Activated T-helper 1 cell treated with anti-CD3 and anti-CD28 coated beads, Interleukin-12 subunit alpha, Interleukin-12 subunit beta, Interleukin-2, Interleukin-4 antibody, amounts not matched to agents 30 ng/mL and 10 ng/mL and 1 ng/mL, durations not matched to agents 14 hours and 24 hours and 36 hours (primary cell): ENCODE measurements at places on chromosomes 2 and 18. TPM values are rescaled to one million over a fixed set of nuclear protein-coding genes. Genes with fewer than 3 reads are reported as not detected.

DSG2 gene
- 0.18 and 0.42 TPM in 2 replicates for total RNA-seq

CYBRD1 gene
- 4.1 and 4.2 TPM in 2 replicates for total RNA-seq

KIAA2012 gene
- total RNA-seq = not detected in 2 replicates

XDH gene
- total RNA-seq = not detected in 2 replicates

CTDP1 gene
- total RNA-seq = 45.9 and 47.2 TPM in 2 replicates

IL1R2 gene
- 1.1 and 1.3 TPM in 2 replicates for total RNA-seq

SOCS6 gene
- 3.7 and 3.9 TPM in 2 replicates for total RNA-seq

ANKAR gene
- total RNA-seq = 4.2 and 5.8 TPM in 2 replicates

TGFA gene
- total RNA-seq = not detected in 2 replicates

GPR39 gene
- total RNA-seq = not detected in 2 replicates

TPO gene
- not detected in 2 replicates for total RNA-seq

MC4R gene
- total RNA-seq = not detected in 2 replicates

XIRP2 gene
- not detected in 2 replicates for total RNA-seq

ITM2C gene
- total RNA-seq = 4.2 and 5.2 TPM in 2 replicates

HOXD9 gene
- total RNA-seq = not detected in 2 replicates

LAPTM4A gene
- 25.5 and 29.1 TPM in 2 replicates for total RNA-seq

ASPRV1 gene
- 0.44 and 0.91 TPM in 2 replicates for total RNA-seq

CRYBA2 gene
- 0.36 TPM in 1 of 2 replicates, not detected in the other for total RNA-seq

UGT1A3 gene
- not detected in 2 replicates for total RNA-seq

BOK gene
- total RNA-seq = 0.07 TPM in 1 of 2 replicates, not detected in the other

DNA sequence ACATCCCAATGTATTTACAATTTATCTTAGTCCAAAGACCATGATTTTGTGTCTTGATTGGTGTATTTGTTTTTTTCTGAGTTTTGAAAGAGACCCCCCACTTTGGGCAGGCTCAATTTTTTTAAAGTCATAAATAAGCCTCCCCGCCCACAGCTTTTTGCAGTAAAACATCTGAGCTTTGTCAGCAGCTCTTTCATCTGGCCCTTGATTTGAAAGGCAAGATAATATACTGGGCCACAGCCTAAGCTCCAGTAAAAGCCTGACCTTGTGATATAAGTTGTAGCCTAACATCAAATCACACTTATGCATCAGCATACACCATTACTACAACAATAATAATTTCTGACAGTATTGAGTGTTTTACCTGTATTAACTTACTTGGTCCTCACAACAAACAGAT is 51.3 kb upstream of the SERTAD2 start:
- H3K4me1 ChIP-seq = peaks cover 22% of the 10 kb centered on the region
- no peaks in the 10 kb centered on the region for H3K27me3 ChIP-seq
- DNase-seq = no peak
- peaks cover 6% of the 10 kb centered on the region for H3K36me3 ChIP-seq

- no peaks in the 10 kb centered on the region for H3K27me3 ChIP-seq
- no peaks in the 10 kb centered on the region for H3K36me3 ChIP-seq
- no peak for DNase-seq
- H3K4me3 ChIP-seq = no peak overlapping the region
- no peak overlapping the region for H3K27ac ChIP-seq
- H3K4me1 ChIP-seq = no peaks in the 10 kb centered on the region
Measured at GRCh38 chr2:79855264-79856006, 342.6 kb downstream of the CTNNA2 start.

GRCh38 chr18:3104190-3105054 is 91.5 kb upstream of the LPIN2 start:
- no peak overlapping the region for H3K27ac ChIP-seq
- DNase-seq = no peak
- no peaks in the 10 kb centered on the region for H3K36me3 ChIP-seq
- H3K27me3 ChIP-seq = peaks cover 5% of the 10 kb centered on the region

GRCh38 chr2:173669271-173669853 is 295.8 kb downstream of the SP3 start:
- H3K27me3 ChIP-seq = peaks cover 3% of the 10 kb centered on the region
- no peak overlapping the region for H3K27ac ChIP-seq
- no peak overlapping the region for H3K4me3 ChIP-seq
- no peak for DNase-seq
- no peaks in the 10 kb centered on the region for H3K4me1 ChIP-seq

GRCh38 chr2:58767828-58768714 is 526.9 kb upstream of the FANCL start:
- no peak for DNase-seq
- H3K27ac ChIP-seq = no peak overlapping the region
- H3K36me3 ChIP-seq = no peaks in the 10 kb centered on the region

DNA sequence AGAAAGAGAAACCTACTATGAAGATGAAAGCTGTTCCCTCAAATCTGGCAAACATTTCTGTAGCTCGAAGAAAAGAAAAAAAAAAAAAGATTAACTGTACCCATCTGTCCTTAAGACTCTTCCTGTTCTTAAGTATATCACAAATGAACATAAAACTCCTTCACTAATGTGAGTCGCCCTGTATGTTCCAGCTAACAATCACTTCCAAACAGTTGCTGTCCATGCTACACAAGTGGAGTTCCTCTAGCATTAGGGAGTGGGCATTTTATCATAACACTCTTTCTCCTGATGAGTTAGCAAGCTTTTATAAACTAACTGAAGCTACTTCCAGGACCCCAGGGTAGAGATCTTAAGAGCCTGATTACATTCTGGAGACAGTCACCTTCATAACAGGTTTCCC is 5.8 kb downstream of the CUL3 start:
- H3K4me1 ChIP-seq = peaks cover 72% of the 10 kb centered on the region
- H3K4me3 ChIP-seq = no peak overlapping the region
- DNase-seq = no peak
- H3K27ac ChIP-seq = no peak overlapping the region
- H3K27me3 ChIP-seq = no peaks in the 10 kb centered on the region

- no peak overlapping the region for H3K27ac ChIP-seq
- no peaks in the 10 kb centered on the region for H3K36me3 ChIP-seq
- no peaks in the 10 kb centered on the region for H3K27me3 ChIP-seq
Measured at GRCh38 chr18:48597110-48597509, 58.3 kb downstream of the CTIF start.

DNA sequence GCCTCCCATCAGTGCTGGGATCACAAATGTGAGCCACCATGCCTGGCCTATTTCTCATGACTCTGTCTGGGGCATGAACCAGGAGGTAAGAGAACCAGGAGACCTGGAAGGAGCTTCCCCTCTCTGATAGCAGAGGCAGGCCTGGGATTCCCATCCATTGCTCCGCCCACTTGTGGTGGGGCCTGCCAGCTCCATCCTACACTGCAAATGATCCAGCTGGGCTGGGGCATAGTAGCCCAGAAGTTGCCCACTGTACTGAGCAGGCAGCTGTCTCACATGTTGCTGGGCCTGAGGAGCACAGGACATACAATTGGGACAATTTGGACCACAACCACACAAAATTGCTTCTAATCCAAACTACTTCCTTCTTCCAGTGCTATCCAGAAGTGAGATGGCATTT is 91.0 kb downstream of the MARCHF4 start:
- H3K36me3 ChIP-seq = no peaks in the 10 kb centered on the region
- H3K4me3 ChIP-seq = no peak overlapping the region
- DNase-seq = no peak

DNA sequence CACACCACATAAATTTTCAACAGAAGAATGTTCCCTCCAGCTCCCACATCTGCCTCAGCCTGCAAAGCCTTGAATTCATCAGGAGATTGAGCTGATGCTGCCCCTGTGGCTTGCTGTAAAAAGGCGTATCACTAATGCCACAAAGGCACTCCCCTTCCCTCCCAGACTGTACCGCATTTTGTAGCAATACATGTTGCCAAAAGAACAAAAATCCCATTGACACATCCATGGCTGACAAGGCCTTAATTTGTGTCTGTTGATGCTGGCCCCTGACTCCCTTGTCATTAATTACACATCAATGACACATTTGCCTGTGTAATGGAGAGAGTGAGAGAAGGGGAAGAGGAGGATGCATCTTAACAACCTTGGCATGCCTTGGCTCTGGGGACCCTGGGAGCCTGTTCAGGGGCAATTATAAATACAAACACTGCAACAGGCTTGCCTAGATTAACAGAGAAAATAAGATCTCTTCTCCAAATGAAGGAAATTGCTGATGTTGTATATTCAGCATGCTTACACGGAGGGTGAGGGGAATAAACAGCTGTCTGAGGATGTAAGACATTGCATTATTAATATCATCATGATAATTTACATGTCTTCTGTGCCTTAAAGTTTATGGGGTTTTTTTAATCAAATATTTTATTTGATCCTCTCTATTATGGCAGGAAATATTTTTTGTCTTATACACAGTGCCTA is 264.0 kb downstream of the SUCLG1 start:
- H3K4me3 ChIP-seq = no peak overlapping the region
- no peak overlapping the region for H3K27ac ChIP-seq
- no peak for DNase-seq
- no peaks in the 10 kb centered on the region for H3K36me3 ChIP-seq

- no peaks in the 10 kb centered on the region for H3K27me3 ChIP-seq
- H3K36me3 ChIP-seq = no peaks in the 10 kb centered on the region
- no peaks in the 10 kb centered on the region for H3K4me1 ChIP-seq
- H3K27ac ChIP-seq = no peak overlapping the region
Measured at GRCh38 chr18:25019086-25019860, 332.7 kb downstream of the ZNF521 start.

GRCh38 chr18:10088734-10089133 is 174.9 kb downstream of the VAPA start:
- H3K4me1 ChIP-seq = peaks cover 7% of the 10 kb centered on the region
- H3K4me3 ChIP-seq = no peak overlapping the region
- no peak overlapping the region for H3K27ac ChIP-seq
- H3K27me3 ChIP-seq = no peaks in the 10 kb centered on the region

DNA sequence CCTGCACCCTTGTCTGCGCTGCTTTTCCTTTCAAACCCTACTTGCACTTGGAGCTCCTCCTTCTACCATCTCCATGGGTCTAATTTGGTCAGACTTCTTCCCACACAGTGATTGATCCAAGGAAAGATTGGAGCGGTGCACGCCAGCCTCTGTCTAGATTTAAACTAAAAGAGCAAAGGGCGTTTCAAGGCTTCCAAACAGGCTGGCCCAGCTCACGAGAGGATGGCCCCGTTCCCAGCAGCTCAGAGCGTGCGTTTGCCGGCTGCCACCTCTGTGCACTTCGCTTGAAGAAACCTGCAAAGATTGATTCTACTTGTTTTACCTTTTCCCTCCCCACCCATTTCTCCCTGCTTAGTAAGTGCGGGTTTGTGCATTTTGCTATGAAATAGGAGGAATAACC is 78.8 kb upstream of the ALKAL2 start:
- peaks cover 17% of the 10 kb centered on the region for H3K27me3 ChIP-seq
- H3K27ac ChIP-seq = no peak overlapping the region
- H3K4me1 ChIP-seq = no peaks in the 10 kb centered on the region
- H3K36me3 ChIP-seq = no peaks in the 10 kb centered on the region
- no peak overlapping the region for H3K4me3 ChIP-seq

DNA sequence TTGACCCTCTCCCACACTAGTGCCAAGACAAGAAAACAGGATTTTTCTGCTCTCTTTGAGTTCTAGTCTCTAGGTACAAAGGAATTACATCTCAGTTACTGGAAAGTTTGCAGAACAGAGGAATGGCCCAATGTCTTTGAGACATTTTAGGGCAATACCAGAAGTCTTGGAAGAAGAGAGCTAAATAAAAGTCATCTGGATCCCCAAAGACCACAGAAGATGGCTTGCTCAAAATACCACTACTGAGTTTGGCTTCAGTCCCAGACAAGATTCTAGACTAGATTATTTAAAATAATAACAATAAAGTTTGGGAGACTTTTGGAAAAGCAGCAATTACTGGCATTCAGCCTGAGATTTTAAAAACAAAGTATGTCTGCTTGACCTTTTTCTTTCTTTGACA is 61.9 kb upstream of the HK2 start:
- peaks cover 14% of the 10 kb centered on the region for H3K27me3 ChIP-seq
- no peaks in the 10 kb centered on the region for H3K36me3 ChIP-seq
- no peak for DNase-seq
- no peak overlapping the region for H3K4me3 ChIP-seq

DNA sequence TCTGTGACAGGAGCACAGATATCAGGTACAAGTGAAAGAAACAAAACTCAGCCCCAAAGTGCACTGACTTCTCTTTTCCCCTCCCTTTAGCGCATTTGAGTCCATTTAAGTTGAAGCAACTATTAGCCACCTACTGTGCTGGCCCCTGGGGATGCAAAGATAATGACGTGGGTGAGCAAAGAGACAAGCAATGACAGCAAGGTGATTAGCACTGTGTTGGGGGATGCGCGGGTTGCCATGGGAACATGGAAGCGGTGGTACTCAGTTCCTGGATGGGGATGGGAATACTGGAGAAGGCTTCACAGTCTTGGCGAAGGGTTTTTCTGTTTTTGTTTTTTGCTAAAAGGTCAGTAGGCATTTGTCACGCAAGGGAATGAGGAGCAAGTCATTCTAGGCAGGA is 205.8 kb downstream of the LDLRAD4 start:
- no peaks in the 10 kb centered on the region for H3K27me3 ChIP-seq
- no peak overlapping the region for H3K27ac ChIP-seq
- peaks cover 38% of the 10 kb centered on the region for H3K4me1 ChIP-seq
- no peak overlapping the region for H3K4me3 ChIP-seq
- no peak for DNase-seq

GRCh38 chr2:205733648-205734047 is 51.3 kb downstream of the NRP2 start:
- DNase-seq = no peak
- H3K4me3 ChIP-seq = no peak overlapping the region
- H3K36me3 ChIP-seq = peaks cover 7% of the 10 kb centered on the region
- H3K27me3 ChIP-seq = peaks cover 2% of the 10 kb centered on the region
- no peaks in the 10 kb centered on the region for H3K4me1 ChIP-seq

DNA sequence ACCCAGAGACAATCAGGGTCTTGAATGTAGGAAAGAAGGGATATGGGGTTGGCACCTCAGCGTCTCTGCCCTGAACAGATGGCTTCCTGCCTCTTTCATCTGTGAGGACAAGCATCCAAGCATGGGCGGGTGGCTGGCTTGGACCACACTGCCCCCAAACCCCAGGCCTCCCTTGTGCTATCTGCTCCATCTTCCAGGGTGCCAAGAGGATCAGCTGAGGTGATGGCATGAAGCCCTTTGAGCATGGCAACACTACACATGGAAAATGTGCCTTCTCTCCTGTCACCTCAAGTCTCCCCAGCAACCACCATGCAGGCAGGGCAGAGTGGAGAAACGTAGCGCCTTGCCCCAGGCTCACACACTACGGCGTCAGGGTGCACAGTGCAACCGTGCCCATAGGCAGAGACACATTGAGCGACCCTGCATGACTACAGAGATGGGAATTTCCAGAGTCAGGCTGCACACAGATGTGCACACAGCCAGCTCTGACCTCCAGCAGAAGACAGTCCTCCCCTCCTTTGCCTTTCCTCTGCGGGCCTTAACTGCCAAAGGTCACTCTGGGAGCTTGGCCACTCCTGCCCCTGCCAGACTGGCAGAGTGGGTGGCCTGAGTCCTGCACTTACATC is 1.5 kb downstream of the KCNIP3 start:
- H3K4me1 ChIP-seq = no peaks in the 10 kb centered on the region
- DNase-seq = no peak
- H3K4me3 ChIP-seq = no peak overlapping the region
- peaks cover 3% of the 10 kb centered on the region for H3K27me3 ChIP-seq

GRCh38 chr2:14126846-14127245 is 505.7 kb upstream of the LRATD1 start:
- no peaks in the 10 kb centered on the region for H3K4me1 ChIP-seq
- H3K4me3 ChIP-seq = no peak overlapping the region
- no peak overlapping the region for H3K27ac ChIP-seq
- H3K36me3 ChIP-seq = no peaks in the 10 kb centered on the region
- no peak for DNase-seq
